ENCODE measurements at places on chromosomes 13 and 19.

- no peak for DNase-seq
These were observed 10.7 kb downstream of the SYMPK start for GRCh38 chr19:45852145-45852750.

DNA sequence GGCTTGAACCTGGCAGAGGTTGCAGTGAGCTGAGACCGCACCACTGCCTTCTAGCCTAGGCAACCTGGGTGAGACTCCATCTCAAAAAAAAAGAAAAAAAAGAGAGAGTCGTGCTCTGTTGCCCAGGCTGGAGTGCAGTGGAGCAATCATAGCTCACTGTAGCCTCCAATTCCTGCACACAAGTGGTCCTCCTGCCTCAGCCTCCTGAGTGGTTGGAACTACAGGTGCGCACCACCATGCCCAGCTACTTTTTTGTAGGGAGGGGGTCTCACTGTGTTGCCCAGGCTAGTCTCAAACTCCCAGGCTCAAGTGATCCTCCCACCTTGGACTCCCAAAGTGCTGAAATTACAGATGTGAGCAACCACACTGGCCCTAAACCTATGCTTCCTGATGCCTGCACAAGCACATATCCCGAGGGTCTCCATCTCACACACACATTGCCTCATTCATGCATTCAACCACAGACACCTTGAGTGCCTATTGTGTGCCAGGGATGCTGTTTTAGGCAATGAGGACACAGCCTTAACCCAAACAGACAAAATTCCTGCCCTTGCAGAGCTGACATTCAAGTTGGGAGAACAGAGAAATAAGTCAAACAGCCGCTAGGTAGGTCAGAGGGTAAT is 2.2 kb downstream of the ANGPTL6 start:
- DNase-seq: no peak

- no peak for DNase-seq
These were observed 15.5 kb upstream of the ISYNA1 start for GRCh38 chr19:18453269-18454024.

- peak; percentile 83 for DNase-seq
These were observed 1.0 kb downstream of the FNDC3A start for GRCh38 chr13:48976576-48977285.

GRCh38 chr19:35991731-35992450 is 3.1 kb upstream of the SDHAF1 start:
- no peak for DNase-seq

GRCh38 chr19:48186541-48186991 is 16.1 kb downstream of the ZSWIM9 start:
- DNase-seq: no peak

GRCh38 chr19:47541518-47541917 is 26.7 kb upstream of the NAPA start:
- no peak for DNase-seq

DNA sequence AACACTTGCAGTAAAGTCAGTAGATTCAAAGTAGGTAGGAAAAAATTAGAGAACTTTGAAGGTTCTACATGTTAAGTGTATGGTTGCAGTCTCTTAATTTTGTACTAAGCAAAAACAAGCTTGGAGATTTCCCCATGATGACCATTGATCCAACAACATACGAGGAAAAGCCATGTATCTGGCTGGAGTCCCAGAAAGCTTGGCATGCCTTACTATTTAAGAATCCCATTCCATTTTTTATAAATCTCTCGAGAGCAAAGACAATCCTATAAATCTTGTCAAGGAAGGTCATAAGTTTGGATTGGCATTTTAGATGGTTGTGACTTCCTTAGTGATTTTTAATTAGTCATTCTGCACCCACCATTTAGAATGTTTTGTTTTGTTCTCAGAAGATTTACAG is 495.9 kb downstream of the GPC5 start:
- no peak for DNase-seq

GRCh38 chr13:114212158-114212495 is 22.6 kb upstream of the CDC16 start:
- DNase-seq: no peak

GRCh38 chr13:39536906-39537305 is 66.1 kb downstream of the LHFPL6 start:
- DNase-seq: no peak

GRCh38 chr19:29105629-29106292 is 107.2 kb downstream of the UQCRFS1 start:
- no peak for DNase-seq

GRCh38 chr13:42140494-42140893 is 92.0 kb downstream of the DGKH start:
- DNase-seq: no peak

GRCh38 chr13:39250440-39250839 is 212.2 kb downstream of the NHLRC3 start:
- no peak for DNase-seq

DNA sequence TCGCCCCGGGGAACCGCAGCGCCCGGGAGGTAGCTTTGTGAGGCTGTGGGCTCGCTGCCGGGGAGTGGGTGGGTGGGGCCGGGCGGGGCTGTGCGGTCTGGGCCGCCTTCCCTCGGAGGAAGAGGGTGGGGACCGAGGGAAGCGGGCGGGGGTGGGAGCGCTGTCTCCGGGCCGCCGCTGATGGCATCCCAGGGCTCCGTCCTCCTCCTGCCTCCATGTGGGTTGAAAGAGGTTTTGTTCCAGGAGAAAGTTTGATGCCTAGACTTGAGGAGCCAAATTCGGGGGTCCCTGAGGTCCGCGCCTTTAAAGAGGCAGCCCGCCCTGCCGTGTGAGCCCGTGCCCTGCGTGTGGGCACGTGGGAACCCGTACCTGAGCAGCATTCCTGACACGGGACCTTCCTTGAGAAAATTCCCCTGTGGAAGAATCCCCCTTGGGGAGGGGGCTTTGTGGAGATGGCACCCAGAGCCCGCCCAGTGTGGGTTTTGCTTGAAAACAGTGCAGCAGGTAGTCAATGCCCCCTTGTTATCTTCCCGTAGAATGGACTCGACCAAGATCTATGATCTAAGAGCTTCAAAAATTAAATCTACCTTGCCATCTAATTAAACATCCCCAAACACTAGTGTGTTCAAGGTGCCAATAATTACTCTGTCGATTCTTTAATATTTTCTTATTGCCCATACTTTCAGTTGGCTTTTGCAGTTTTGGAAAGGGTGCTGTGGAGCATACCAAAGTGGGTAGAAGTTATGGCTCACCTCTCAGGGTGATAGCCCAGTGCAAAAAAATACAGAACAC is 107.8 kb downstream of the RXFP2 start:
- no peak for DNase-seq

GRCh38 chr19:39970425-39970674 is 615 bp upstream of the PSMC4 start:
- no peak for DNase-seq

- no peak for DNase-seq
These were observed 109.9 kb downstream of the KLF12 start for GRCh38 chr13:74024314-74024713.

DNA sequence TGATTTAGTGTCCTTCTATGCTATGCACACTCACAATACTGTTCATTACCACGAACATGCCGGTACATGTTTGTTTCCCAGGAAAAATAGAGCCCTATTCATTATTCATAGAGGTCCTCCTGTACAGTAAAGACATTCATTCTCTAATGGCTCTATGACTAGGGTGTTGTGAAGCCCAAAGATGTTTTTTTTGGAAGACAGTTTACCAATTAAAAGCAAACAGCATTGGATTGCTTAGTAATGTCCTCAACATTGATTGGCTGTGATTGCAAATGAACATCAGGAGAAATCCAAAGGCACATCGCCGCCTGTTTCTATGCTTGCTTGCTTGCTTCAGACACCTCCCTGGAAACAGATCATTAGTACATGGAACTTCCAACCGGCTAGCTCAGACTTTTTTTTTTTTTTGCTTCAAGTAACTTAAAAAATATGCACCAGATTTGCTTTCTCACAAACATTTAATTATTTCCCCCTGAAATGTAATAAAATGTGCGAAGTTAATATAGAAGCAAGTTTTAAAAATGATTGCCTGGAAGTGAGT is 8.8 kb upstream of the GPC6 start:
- no peak for DNase-seq
